ENCODE measurements at places on chromosomes 6 and 20.
A peak's percentile ranks its signal among the peaks of the same experiment; 100 is the strongest.

GRCh38 chr6:26421259-26422144 lies 18.8 kb upstream of the BTN3A3 start:
- DNase-seq, result no peak

DNA sequence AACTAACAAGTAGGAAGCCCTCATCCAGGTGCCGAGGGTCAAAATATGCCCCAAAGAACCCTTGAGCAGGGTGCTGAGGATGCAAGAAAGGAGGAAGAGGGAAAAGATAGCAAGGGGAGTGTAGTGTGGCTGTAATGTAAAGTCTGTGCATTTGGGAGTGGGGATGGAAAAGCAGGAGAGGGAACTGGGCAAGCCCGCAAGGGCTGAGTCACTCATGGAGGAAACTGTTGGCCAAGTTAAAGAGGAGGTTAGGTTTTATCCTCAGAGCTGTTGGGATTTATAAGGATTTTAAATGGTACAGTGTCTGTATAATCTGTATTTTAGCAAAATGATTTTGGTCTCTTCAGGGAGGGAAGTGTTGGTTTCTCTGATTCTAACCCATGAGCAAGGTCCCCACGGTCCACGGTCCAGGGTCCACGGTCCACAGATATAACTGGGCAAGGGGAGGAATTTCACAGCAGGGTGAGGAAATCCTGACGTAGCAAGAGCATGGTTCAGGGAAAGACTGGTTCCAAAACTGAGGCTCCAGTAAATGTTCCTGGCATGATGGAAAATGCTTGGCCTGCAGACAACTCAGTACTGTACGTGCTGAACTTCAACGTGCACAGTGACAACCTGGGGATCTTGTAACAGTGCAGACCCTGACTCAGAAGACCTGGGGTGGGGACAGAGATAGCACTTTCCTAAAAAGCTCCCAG lies 759.8 kb downstream of the PTPRT start:
- DNase-seq, result no peak

GRCh38 chr6:144578385-144579350 lies 293.5 kb downstream of the UTRN start:
- DNase-seq, result no peak

- peak; percentile 87 for DNase-seq
Measured at GRCh38 chr6:44004625-44005506, 122.4 kb downstream of the MRPL14 start.

GRCh38 chr20:4854561-4854901 lies 132.8 kb downstream of the PRND start:
- DNase-seq, result no peak

DNA sequence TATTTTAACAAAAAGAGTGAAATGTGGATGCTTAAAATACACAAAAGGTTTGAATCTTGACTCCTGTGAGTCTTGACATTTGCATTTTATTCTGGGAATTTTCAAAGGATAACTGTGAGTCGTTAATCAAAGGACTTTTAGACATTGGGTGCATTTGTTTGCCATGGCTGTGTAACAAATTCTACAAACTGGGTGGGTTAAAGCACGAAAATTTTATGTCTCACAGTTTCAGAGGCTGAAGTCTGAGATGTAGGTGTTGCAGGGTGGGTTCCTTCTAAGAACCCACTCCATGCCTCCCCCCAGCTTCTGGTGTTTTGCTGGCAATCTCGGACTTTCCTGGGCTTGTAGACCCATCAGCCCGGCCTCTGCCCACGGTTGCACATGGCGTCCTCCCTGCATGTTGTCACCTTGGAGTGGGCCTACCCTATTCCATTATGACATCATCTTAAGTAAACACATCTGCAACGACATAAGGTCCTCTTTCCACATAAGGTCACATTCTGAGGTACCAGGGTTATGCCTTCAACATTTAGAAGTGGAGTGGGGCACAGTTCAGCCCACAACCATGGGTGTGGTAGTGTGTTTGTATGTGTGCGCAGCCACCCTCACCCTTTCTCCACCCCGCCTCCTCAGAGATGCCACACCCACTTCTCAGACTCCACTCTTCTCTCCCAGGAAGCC lies 113.1 kb downstream of the FOXA2 start:
- DNase-seq, result no peak

DNA sequence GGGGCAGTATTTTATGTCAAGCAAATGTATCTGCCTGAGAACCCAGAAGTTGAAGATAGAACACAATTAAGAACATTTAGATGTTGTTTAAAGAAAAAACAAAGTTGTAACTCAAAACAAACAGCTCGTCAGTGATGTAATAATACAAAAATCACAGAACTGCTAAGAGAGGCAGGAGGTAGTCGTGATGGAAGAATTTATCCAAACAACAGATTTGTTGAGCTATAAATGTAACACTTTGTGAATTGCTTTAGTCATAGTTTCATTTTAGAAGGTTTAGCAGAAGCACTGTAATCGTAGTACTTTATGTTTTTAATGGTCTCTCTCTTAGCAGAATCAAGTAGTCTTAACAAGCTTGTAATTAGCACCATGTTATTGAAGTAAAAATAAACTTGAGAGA lies 73.6 kb downstream of the SCAF8 start:
- no peak for DNase-seq

DNA sequence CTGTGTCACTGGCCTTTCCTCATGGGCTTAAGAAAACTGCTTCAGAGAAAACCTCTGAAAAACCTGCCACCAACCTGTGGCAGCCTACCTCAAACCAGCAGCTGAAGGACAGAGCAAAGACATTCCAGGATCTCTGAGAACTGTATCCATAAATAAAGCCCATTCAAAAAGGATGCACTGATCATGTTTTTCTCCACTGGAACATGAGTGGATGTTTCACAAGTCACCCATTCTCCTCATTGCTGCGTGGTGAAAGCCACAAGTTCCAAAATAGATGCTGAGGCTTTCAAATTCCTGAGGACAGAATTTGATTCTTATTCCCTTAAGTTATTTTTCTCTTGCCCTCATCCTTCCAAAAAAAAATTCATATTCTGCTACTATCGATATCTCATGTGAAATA lies 280.6 kb downstream of the KHDC1L start:
- DNase-seq, result no peak

GRCh38 chr20:57190536-57191264 lies 75.7 kb downstream of the BMP7 start:
- DNase-seq, result no peak

GRCh38 chr20:47043086-47043485 lies 148.4 kb downstream of the EYA2 start:
- no peak for DNase-seq

DNA sequence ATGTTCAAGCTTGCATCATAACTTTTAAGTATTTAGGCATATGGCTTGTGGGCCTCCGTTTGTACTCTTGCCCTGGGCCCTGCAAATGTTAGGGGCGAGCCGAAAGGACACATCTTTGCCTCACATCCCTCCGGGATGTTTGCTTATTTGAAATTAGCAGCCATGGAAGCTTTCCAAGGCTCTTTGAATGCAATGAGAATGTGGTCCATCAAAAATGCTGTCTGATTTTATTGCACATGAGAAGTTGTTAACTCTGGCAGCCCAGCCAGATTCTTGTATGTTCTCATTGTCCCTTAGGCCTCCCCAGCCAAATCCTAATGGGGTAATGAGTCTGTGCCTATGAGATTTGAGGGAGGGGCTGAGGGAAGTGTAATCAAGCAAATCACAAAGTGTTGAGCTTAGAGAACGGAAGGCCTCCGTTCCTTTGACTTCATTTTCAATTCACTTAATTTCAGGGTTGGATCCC lies 261.2 kb upstream of the MARCKS start:
- no peak for DNase-seq

GRCh38 chr6:25064006-25064405 lies 128.2 kb upstream of the RIPOR2 start:
- DNase-seq, result no peak

DNA sequence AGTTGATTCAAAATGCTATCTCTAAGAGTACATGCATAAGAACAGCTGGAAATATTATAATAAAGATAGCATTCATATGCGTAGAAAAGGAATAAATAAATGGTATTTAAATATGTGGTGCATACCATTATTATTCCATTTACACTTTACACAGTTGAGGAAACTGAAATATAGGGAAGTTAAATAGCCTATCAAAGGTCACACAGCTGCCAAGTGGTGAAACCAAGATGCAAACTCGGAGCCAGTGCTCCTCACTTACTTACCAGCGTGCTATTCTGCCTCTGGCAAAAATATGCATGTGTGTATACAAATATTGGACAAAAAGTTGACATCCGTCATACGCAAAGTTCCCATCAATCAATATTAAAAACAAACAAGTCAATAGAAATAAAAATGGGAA lies 22.3 kb upstream of the ANKEF1 start:
- DNase-seq, result no peak

GRCh38 chr20:64166721-64167615 lies 2.7 kb downstream of the MYT1 start:
- DNase-seq, result no peak

GRCh38 chr20:57384486-57384885 lies 6.7 kb upstream of the RBM38 start:
- DNase-seq, result peak; percentile 58

DNA sequence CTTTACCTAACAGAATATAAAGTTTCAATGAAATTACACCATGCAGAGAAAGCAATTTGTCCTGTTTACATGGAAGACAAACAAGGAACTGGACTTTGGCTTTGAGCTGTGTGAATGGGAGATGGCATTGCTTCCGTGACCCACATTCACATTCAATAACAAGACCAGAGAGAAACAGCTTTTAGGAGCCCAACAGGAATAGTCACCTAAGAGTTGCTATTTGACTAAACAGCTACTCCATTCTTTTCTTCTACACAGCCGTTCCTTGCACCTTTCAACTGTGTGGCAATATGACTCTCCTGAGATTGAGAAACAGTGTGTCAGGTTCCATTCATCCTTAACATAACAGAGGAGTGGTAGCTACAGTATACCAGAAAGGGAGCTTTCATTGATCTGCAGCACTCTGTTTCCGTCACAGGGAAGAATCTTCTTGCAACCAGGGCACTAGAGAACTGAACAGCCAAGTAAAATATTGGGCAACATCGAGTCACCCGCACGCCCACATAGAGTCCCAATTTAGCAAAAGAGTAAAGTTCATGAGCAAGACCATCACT lies 355.1 kb downstream of the HAO1 start:
- DNase-seq, result no peak

DNA sequence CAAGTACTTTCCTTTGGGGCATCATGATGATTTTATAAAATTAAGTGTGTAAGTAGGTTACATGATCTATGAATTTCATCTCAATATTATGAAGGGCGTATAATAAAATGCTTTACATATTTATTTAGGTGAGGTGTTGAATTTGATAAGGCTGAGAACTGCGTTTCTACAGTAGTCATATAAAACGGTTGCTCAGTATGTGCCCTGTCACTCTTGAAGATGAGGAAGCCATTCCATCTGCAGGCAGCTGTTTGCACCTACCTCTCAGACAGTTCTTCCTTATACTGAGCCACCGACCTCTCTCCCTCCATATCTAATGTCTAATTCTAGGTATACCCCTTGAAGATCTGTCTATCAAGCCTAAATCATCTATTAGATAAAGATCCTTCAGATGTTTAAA lies 16.1 kb downstream of the NCOA7 start:
- no peak for DNase-seq

GRCh38 chr6:23535101-23535500 lies 590.9 kb upstream of the NRSN1 start:
- DNase-seq, result no peak

DNA sequence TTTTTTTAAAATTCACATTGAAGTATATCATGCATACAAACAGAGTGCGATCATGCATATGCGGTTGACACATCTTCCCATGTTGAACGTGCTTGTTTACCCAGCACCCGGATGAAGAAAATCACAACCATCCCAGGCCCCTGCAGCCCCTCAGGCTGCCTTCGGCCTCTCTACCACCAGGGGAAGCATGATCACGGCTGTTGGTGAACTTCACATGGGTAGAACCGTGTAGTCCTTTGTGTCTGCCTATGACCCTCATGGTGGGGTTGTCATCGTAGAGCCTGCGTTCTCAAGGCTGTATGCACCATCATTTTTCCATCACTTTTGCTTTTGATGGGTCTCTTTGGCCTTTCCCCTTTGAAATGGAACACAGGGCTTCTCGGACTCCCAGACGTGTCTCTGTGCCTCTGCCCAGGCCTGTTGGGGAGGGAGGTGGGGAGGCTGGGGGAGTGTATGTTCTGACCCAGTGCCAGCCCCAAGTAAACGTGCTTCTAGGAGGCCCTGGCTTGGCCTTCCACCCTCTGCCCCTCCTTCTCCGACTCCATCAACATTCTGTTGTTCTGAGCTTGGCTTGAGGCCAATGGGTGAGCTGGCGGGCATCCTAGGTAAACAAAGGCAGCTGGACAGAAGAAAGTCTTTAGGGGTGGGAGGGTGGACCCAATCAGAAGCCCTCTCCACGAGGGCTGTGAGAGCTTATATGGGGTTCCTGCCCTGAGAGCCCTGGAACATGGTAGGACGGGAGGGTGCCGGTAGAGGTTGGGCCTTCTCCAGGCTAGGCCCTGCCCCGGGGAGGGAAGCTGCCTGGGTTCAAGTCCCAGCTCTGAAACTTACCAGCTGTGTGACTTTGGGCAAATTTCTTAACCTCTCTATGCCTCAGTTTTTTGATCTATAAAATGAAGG lies 39.7 kb downstream of the TGM2 start:
- peak; percentile 61 for DNase-seq

DNA sequence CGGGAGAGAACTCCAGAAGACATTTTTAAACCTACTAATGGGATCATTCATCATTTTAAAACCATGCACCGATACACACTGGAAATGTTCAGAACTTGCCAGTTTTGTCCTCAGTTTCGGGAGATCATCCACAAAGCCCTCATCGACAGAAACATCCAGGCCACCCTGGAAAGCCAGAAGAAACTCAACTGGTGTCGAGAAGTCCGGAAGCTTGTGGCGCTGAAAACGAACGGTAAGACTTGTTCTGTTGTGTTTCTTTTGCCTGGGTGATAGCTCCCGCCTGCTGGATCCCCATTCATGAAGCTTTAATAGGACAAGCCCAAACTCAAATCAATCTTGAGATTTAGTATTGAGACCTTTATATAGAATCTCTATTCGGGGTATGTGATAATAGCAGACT lies 4.2 kb downstream of the TNFAIP3 start:
- DNase-seq, result no peak

GRCh38 chr20:24669701-24670100 lies 200.3 kb downstream of the SYNDIG1 start:
- DNase-seq, result peak; percentile 57

DNA sequence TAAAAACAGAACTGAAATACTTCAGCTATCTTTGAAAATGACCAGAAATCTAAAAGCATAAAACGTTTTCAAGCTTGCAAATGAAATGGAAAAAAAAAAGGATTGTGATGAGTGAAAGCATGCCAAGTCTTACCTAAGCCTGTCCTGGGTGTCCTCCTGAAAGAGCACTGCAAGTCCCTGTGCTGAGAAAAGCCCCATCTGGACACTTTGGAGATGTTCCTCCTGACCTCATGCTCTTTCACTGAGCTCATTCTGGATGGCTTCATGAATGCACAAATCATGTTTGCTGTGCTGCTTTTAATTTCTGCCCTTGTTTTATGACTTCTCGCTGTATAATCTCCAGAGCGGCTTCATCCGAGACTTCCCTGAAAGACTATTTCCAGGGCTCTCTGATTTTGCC lies 136.0 kb downstream of the SOD2 start:
- no peak for DNase-seq
